Astrocyte of the hippocampus (primary cell): ENCODE measurements at places on chromosomes 11 and 22.

DNA sequence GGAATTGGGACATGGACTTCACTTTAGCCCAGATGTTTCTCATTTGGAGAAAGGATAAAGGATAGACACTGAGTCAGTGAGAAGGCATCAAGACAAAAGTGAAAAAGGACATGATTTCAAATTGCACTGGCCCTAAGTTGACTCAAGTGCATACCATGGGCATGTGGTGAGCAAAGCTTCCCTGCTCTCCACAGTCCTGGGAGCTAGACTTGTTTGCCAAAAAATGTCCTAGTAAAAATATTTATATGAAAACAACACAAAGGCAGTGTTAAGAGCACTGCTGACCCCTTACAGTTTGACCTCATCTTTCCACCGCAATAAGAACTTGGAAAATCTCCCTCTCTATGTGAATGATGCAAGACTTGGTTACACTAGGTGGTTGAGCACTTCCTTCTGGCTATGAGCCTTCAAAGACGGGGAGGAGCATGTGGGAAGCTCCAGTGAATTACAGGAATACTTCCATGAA is 46.5 kb upstream of the FIBIN start:
- peak; percentile 88 for DNase-seq

GRCh38 chr11:416757-417621 is 2.2 kb upstream of the SIGIRR start:
- no peak for DNase-seq

GRCh38 chr11:32374261-32374711 is 61.1 kb downstream of the WT1 start:
- DNase-seq = no peak

- DNase-seq = no peak
Measured at GRCh38 chr11:78967811-78968210, 393.1 kb upstream of the NARS2 start.

DNA sequence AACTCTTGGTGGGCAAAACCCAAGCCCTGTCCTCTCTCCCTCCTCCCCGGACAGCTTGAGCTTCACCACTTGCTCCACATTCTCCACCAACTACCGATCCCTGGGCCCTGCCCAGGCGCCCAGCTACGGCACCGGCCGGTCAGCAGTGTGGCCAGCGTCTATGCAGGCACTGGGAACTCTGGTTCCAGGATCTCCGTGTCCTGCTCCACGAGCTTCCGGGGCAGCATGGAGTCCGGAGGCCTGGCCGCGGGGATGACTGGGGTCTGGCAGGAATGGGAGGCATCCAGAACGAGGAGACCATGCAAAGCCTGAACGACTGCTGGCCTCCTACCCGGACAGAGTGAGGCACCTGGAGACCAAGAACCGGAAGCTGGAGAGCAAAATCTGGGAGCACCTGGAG is 68.9 kb upstream of the RTL6 start:
- DNase-seq = no peak

DNA sequence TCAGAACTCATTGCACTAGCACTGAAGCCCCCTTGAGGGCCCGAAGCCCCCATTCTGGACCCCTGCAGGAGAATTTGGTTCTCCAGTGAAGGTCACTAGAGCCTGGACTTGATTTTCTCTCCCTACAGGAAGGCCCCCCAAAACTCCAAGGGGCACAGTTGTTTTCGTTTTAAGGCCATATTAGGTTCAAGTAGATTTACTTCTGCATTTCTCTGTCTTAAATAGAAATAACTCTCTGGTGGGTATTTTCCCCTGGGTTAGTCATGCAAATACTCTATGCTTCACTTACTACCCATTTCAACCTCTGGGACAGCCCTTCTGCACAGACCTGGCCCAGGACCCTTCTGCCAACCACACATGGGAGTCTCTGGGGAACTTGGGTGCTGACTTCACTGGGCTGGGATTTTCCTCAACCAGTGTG is 41.6 kb downstream of the WEE1 start:
- DNase-seq = peak; percentile 28

GRCh38 chr11:67022341-67022933 is 497 bp upstream of the SYT12 start:
- DNase-seq = peak; percentile 80

- DNase-seq = peak; percentile 88
Measured at GRCh38 chr11:36091256-36091811, 147.5 kb downstream of the LDLRAD3 start.

DNA sequence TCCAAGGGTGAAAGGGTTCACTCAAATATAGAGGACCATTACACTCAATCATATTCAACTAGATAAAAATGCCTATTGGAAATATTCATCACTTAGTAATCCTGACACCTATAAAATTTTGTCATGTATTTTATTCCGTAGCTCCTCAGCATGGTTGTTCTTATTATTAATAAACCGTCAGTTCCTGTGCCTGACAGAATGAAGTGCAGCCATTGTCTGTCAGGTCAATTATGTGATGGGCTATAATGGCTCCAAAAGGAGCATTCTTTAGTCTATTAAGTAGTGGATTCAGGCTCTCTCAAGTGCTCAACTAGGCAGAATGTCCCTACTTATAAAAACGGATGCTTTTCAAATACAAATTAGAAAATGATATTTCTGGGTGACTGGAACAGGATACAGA is 916.1 kb upstream of the ANO3 start:
- no peak for DNase-seq

GRCh38 chr11:113065330-113065729 is 104.1 kb downstream of the NCAM1 start:
- no peak for DNase-seq

GRCh38 chr11:662689-663274 is 25.7 kb downstream of the DRD4 start:
- peak; percentile 75 for DNase-seq

- DNase-seq = peak; percentile 90
Measured at GRCh38 chr22:41479671-41480396, 10.9 kb downstream of the ACO2 start.
